ENCODE measurements at places on chromosomes 7 and 10.

DNA sequence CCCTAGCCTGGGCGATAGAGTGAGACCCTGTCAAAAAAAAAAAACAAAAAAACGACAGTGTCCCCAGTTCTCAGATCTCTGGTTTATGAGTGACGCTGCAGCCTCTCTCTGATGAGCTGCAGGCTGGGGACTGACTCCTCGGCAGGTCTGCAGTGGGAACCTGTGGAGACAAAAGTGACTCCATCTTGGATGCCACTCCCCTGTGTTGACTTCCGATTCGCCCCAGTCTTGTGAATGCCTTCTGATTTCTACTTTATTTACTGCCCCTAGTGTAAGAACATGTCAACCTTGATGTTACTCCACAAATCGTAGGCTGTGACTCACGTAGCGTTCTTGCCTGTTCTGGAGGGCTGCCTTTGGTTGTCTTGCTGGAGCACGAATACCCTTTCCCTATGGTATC is 6.2 kb downstream of the TACR2 start:
- no peak for DNase-seq

- DNase-seq, result no peak
Measured at GRCh38 chr7:91789558-91789957, 90.9 kb downstream of the MTERF1 start.

- peak; percentile 4 for DNase-seq
Measured at GRCh38 chr7:156845379-156846101, 47.4 kb downstream of the LMBR1 start.

DNA sequence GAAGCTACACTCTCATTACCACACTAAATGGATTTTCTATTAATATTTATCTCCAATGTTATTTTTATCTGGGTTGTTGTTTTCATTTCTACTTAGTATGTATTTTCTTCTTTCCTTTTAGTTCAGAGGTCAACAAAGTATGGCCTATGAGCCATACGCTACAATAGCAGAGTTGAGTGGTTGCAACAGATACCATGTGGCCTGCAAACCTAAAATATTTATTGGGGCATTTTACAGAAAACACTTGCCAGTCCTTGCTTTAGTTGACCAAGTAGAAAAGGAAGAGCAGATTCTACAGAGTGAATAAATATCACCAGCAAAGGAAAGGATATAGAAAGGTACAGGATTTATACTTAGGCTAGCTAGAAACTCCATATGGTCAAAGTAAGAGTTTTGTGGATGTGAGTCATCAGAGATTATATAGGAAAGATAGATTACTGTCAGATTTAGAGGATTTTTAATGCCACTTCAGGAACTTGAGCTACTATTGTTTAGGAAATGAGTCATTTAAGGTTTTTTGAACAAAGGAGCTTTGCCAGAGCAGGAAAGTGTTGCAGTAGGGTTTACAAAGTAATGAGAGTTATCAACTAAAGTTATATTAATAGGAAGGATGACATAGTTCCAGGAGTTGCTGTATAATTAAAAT is 323.3 kb upstream of the KAT6B start:
- DNase-seq, result peak; percentile 76

DNA sequence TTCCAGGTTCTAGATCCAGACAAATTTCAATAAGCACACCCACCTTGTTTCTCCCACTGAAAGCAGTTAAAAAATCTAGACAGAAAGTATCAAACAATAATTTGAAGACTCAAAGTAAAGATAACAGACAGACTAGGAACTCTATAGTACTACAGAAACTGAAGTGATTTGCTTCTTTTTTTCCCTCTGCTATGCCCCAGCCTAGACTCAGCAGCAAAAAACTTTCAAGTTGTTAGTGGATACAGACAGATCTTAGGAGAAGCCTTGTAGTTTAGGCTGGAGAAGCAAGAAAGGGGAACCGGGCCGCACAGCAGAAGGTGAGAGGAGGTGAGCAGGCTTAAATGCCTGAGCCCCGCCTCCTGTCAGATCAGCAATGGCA is 65.1 kb downstream of the IGF2BP3 start:
- no peak for DNase-seq

DNA sequence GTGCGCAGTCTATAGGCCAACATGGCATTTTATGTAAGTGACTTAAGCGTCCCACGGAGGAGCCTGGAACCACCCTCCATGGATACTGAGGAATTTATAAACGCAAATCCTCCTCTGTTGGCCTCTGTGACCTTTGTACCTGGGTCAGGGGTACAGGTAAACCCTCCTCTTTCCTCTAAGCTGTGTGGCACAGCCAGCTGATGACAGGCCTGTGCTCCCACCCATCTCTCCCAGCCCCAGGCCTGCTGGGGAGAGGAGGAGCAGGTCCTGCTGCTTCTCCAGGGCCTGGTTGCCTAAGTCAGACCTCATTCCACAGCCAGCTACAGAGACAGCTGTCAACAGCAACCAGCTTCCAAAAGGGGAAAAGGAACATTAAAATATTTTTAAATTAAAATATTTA is 5.0 kb downstream of the AVPI1 start:
- DNase-seq, result no peak

DNA sequence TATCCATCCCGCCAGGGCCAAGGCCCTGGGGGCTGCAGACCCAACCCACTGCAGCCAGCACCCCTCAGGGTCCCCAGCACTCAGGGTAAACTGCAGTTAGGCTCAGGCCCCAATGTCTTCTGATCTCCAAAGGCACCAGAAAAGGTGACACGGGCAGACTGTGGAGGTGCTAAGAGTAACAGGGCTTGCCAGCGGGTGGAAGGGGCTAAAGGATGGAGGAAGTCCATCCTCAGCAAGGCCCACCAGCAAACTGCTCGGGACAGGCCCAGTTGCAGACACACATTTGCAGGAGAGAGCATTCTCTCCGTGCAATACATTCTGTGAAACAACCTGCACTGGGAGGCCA is 95.6 kb upstream of the DDC start:
- DNase-seq, result no peak

- DNase-seq, result no peak
Measured at GRCh38 chr10:118520116-118520742, 75.2 kb downstream of the PRLHR start.

DNA sequence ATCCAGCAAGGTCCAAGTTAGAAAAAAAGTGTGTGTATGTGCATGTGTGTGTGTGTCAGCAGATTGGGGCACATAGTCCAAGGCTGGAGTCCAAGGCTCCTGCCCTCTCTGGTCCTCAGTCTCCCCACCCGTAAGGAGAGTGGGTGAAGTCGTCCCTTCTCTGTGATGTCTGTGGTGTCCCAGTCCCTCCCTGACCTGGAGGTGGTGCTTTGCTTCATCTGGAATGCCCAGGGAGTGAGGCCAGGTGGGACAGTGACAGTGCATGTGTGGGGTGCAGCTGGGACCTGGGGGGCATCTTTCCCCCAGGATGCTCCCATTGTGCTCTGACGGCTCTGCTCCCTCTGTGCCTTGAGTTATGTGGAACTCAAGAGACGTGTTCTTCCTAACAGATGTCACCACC is 18.0 kb downstream of the AQP1 start:
- no peak for DNase-seq

DNA sequence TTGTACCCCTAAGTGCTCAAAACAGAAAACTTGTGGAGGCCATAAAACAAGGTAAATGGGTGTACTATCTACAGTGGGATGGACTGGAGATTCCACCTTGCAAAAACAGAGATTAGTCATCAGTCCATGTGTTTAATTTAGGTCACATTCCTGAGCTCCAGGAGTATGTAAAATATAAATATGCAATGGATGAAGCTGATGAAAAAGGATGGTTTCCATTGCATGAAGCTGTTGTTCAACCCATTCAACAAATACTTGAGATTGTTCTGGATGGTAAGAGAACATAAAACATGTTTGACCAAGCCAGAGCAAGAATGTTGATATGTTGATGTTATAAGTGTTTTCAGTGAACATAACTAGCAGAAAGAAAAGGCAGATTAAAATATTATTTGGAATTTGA is 14.6 kb downstream of the ASB15 start:
- no peak for DNase-seq

DNA sequence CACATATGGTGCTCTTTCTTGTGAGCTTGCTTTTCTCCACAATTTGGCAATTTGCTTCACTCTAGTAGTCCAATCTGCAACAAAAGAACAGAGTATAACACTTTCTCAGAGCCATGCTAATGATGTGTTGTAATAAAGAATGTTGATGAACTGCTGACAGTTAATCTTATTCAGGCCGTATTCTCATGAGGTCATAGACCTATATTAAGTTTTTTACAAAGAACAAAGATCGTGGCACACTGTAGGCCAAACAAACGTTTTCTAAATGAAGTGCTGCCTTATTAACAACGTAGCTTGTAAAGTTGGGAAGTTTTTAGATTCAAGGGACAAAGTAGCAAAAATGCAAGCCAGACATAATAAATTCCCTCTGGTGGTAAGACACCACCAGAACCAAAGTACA is 160.1 kb downstream of the GALNT11 start:
- no peak for DNase-seq

DNA sequence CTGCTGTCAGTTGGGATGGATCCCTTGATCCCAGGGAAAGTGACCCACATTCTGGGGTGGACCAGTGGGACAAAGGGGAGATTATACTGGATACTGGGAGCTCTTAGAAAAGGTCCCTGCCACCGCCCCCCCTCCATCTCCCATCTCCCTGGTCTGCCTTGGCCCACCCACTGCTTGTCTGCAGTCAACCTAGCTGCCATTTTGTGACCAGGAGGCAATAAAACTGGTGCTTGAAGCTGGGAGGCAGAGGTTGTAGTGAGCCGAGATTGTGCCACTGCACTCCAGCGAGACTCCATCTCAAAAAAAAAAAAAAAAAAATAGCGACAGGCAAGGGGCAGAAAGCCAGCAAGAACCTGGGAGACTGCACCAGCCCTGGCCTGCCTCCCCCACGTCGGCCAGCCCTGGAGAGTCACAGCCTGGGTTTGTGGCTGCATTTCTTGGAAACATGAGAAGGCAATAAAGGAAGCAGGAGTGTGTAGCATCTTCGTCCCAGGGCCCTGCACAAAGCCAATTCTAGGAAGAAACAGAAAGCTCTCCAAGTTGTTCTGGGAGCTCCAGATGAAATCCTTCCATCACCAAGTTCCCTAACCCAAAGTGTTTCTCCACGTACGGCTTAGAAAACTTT is 4.7 kb upstream of the ARPC1B start:
- no peak for DNase-seq

- peak; percentile 25 for DNase-seq
Measured at GRCh38 chr7:41010967-41011366, 691.9 kb downstream of the INHBA start.

- DNase-seq, result no peak
Measured at GRCh38 chr10:62189131-62189530, 79.5 kb downstream of the RTKN2 start.

DNA sequence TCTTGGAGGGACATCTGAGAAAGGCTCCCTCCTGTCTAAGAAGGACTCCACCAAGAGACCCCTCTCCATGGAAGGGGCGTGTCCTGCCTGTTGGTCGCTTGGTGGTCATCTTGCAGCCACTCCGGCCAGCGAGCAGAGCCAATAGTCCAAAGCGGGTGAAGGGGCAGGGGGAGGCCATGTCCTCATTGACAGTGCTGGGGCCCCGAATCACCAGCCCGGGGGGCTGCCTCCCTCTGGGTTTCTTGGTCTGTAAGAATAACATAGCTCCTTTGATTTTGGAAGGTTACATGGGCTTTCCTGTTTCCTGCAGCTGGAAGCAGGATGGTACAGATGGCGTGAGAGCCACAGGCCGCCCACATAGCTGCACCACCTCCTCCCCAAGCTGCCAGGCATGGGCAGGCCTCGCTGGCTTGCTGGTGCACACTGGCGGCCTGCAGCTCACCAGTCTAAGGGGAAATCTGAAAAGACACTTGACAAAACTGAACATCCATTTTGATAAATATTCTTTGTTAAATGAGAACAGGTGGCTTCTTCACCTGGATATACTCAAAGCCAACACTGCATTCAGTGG is 105.8 kb downstream of the ARHGAP22 start:
- no peak for DNase-seq

DNA sequence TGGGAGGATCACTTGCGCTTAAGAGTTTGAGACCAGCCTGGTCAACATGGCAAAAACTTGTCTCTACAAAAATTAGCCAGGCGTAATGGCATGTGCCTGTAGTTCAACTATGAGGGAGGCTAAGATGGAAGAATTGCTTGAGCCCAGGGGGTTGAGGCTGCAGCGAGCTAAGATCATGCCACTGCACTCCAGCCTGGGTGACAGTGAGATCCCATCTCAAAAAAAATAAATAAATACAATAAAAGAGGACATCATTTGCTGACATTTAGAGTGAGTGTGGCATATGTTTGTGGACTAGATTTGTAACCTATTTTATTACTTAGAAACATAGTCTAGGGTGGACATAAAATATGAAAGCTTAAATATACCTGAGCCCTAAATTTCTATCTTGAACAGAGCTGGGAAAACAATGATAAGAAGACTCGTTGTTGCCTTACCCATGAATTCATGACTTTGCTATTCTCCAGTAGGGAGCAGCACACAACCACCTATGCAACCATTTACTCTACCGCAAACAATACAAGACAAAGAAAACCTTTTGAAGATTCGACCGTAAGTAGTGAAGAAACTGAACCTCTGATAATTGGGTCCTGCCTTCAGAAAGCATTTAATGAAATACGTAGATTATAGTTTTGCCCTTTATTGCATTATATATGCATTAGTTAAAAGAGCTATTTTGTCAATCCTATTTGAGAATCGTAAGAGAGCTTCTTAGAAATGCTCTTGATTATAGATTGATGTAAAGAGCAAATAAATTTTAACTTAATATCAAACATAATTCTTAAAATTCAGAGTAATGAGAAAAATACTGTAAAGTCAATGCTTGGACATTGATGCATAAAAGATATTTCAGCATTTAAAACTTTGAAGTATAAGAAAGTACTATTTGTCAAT is 83.5 kb downstream of the GNAT3 start:
- DNase-seq, result peak; percentile 66

- DNase-seq, result no peak
Measured at GRCh38 chr10:108836362-108836761, 1086.9 kb downstream of the XPNPEP1 start.

DNA sequence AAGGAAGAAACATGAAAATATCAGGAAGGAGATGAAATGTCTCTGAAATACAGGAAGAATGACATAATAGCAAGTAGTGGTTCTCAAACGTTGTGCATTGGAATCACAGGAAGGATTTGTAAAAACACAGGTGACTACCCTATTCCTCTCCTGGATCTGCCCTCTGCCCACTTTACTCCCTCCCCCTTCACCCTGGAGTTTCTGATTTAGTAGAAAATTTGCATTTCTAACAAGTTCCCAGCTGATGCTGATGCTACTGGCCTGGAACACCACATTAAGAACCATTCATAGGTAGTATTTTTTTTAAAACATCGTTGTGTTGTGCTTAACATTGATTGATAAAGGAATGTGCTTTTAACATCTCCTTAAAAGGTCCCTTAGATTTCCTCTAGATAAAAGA is 130.9 kb downstream of the PHF14 start:
- DNase-seq, result no peak

DNA sequence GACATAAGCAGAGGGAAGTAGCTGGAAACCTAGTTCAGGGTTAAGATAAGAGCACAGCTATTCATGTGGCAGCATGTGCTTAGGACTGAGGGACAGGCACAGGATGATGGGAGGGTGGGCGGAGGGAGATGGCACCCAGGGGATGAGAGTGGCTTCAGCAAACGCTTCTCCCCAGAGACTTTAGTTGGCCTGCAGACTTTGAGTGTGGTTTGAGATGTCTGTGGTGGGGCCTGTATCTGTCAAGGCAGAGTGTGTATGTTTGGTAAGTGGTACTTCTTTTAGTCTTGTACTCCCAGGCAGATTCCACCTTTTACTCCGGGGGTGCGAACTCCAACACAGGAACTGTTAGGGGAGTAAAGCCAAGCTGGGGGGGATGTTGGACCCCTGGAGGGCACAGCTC is 88.9 kb downstream of the WDFY4 start:
- DNase-seq, result no peak
